Calu3 (cell line): ENCODE measurements at places on chromosomes 7 and 10. TPM values are rescaled to one million over a fixed set of nuclear protein-coding genes. Genes with fewer than 3 reads are reported as not detected.

DNA sequence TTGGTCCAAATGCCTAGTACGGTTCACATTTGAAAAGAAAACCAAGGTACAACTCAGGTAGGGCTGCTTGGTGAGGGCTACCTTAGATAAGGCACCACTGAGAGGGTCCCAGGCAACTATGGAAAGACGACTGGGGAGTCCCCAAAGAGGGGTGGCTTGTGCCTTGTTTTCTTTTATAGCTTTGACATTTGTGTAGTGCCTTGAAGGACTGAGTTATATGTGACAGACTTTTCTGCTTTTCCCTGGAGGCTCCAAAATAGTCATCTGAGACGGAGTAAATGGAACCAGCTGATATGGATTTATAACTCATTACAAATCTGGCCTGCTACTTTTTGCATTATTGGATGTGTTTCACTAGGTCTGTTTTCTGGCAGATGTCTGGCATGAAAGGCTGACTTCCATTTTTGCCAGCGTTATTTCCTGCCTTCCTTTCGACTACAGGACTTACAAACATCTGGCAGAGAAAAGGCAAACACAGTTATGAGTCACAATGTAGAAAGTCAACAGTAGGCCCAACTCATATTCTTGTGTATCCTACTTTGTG lies 88.2 kb upstream of the IMMP2L start:
- H3K27ac ChIP-seq, result no peak overlapping the region
- H3K4me1 ChIP-seq, result no peaks in the 10 kb centered on the region
- H3K4me3 ChIP-seq, result no peak overlapping the region

- H3K27ac ChIP-seq, result no peak overlapping the region
- peaks cover 47% of the 10 kb centered on the region for H3K27me3 ChIP-seq
- H3K4me1 ChIP-seq, result no peaks in the 10 kb centered on the region
- no peaks in the 10 kb centered on the region for H3K36me3 ChIP-seq
- DNase-seq, result no peak
Measured at GRCh38 chr10:103282961-103283360, 6.0 kb downstream of the INA start.

IGF2BP3 gene
- total RNA-seq, result 111 and 114 TPM in 2 replicates

EPO gene
- not detected in 2 replicates for total RNA-seq
